ENCODE measurements at places on chromosomes 5 and 9.

GRCh38 chr5:45295231-45295630, 400.9 kb downstream of the HCN1 start:
- DNase-seq: no peak

- DNase-seq: no peak
These were observed at the start of gene PCDHA11 for GRCh38 chr5:140868721-140869554. TSS of gene PCDHA11 (plus strand) at chr5:140868957. CDS start at chr5:140869104, 147 bp downstream.

DNA sequence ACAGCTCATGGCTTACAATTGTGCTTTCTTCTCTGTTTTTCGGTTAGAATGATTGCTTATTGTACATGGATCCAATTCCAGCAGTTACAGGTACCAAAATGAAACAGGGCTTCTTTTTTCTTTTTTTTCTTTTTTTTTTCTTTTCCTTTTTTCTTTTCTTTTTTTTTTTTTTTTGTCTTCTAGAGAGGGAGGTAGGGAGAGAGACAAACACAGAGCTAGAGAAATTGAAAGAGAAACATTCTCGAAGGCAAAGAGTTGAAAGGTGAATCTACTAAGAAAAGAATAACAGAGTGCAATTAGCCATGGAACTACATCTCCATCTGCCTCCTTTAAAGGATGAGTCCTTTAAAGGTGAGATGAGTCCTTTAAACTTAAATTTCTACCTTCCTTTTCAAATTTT, 1.0 kb upstream of the EDIL3 start:
- no peak for DNase-seq

- DNase-seq: no peak
These were observed 533.3 kb downstream of the LRRC70 start for GRCh38 chr5:63111891-63112290.

DNA sequence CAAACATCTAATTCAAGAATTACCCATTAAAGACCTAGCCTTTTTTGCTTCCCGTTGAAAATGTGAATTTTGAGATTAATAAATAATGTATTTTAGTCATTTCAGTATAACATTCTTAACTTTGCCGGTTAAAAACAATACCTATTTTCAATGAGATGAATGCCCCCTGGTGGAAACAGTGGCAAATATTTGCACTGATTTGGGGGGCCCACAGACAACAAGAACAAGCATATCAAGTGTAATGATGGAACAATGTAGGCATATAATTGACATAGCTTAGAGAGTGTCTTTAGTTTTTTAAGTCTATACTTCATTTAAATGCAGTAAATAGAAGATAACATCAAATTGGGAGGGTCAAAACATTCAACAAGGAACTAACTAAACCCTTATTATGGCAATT, 111.9 kb downstream of the NTRK2 start:
- DNase-seq: no peak

- no peak for DNase-seq
These were observed 17.6 kb upstream of the HAVCR1 start for GRCh38 chr5:157076558-157076957.

DNA sequence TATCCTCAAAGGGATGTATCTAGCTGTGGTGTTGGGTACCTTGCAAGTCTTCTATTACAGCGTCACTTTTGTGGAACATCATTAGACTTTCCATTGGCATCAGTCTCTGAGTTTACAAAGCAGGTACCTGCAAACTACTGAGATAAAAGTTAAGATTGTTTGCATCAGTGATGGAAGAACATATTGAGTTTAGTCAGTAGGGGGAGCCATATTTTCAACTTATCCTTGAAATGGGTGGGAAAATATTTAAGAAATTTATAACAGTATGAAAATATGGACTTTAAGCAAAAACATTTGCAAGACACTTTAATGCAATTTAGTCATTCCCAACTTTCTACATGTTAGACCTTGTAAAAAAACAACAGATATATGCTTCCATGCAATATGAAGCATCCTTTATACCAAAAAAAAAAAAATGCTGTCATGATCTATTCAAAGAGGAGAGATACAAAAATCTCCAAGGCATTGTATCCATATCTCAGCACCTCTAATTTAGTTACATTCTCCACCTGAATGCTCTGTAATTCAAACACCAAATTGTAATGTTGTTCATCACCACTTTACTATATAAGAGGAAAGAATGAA, 98.6 kb upstream of the ADAMTS19 start:
- DNase-seq: no peak

DNA sequence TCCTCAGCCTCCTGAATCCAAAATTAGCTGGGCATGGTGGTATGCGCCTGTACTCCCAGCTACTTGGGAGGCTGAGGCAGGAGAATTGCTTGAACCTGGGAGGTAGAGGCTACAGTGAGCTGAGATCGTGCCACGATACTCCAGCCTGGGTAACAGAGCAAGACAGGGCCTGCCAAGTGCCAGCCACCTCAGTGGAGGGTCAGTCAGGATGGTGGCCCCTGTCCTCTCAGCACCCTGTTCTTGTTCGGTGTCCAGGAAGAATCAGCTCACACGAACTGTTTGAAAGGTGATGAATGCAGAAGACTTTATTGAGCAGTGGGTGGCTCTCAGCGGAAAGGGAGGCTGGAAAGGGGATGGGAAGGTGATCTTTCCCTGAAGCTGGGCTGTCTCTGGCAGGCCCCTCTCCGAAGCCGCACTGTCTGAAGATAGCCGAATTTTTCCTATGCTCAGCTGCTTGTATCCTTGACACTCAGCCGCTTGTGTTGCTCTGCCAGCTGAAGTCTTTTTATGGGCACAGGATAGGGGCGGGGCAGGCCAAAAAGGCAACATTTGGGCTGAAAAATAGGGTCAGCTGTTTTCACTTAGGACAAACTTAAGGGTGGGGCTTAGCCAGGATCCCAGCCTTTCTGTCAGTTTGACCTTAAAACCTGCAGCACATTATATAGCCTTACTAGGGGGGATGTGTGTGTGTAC, 50.9 kb downstream of the UBE2R2 start:
- no peak for DNase-seq

DNA sequence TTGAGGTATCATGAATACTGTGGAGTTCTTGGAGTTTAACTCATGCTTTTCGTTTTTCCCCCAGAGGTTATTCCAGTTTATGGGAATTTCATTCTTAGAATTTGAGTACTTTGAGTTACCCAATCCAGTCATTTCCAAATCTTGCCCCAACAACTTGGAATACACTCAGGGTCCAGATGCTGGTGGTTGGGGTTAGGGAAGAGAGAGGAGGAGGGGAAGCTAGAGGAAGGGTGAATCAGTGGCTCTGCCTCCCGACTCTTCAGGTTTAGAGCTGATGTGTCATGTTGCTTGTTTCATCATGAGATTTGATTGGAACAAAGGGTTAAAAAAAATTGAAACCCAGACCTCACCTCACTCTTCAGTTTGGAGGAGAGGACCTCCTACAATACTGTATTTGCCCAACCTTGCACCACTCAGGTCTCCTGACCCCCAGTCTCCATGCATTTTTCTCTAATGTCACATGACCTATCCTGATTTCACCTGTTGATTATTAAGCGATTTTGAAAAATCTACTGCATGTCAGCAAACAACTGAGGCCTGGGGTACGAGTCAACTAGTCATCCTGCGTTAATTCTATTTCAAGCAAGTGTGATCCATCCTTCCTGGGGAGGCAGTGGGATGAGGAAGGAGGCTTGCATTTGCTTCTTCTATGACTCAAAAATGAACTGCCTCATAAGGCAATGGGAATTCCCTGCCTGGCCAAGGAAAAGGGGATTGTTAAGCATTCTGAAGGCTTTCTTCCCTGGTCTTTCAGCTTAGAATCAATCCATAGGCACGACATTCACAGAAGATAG, 6.2 kb upstream of the SLC1A3 start:
- DNase-seq: no peak
